Neural crest cell (in vitro differentiated cells): ENCODE measurements at places on chromosomes 6 and 20. TPM values are rescaled to one million over a fixed set of nuclear protein-coding genes. Genes with fewer than 3 reads are reported as not detected.

- DNase-seq = no peak
Observed at GRCh38 chr6:35152067-35152707, 11.0 kb upstream of the TCP11 start.

DNA sequence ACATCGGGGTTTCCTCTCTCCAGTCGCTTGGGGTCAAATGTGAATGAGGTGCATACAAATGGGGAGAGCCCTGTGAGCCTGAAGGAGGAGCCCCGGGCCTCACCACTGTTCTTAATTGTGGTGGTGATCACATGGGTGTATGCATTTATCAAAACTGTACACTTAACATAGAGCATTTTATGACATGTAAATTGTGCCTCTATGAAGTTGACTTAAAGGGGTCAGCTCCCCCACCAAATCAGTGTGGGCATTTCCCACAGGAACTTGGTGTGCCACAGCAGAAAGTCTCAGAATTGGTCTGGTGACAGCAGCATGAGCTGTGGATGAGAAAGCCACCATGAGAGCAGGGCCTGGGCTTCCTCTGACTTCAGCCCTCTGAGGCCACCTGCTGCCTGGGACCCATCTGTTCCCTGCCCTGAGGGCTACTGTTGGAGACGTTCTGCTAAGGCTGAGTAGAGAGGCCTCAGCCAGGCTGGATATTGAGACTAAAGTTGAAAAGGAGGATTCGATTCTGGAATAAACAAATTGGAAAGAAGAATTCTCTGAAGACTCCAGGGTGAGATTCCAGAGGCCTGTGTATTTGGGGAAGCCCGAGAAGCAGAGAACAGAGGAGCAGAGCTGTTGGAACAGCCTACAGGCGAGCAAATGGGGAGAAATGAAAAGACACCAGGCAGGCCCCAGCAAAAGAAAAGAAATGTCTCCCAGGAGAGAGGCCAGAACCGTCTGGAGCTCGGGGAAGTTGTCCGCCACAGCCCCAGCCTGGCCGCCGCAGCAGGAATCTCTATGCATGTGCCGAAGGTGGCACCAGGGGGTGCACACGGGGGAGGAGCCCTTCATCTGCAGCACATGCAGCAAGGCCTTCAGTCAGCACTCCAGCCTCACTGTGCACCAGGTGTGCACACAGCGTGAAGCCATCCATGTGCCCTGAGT is 37.6 kb upstream of the XRN2 start:
- no peak for DNase-seq

DNA sequence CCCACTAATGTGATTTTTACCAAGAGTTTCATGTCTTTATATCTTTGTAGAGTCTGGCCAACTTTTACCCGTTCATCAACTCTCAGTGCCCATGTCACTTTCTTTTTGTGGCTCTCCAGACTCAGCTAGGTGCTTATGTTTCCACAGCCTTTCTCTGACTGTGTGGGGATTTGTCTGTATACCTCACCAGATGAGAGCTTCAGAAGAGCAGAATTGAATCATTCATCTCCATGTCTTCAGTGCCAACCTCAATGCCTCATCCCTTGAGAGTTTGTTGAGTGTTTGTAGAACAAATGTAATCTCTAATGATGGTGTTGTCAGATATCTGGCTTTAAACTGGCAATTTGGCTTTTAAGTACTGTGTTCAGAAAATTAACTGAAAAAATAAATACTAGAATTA is 16.8 kb upstream of the CCN2 start:
- DNase-seq = no peak

GRCh38 chr6:26170181-26170580 is 83.0 kb downstream of the HFE start:
- no peak for DNase-seq

Gene NRM
- total RNA-seq = 66.5 and 69.2 TPM in 2 replicates

Gene SKIC2
- 77.9 and 88.7 TPM in 2 replicates for total RNA-seq

DNA sequence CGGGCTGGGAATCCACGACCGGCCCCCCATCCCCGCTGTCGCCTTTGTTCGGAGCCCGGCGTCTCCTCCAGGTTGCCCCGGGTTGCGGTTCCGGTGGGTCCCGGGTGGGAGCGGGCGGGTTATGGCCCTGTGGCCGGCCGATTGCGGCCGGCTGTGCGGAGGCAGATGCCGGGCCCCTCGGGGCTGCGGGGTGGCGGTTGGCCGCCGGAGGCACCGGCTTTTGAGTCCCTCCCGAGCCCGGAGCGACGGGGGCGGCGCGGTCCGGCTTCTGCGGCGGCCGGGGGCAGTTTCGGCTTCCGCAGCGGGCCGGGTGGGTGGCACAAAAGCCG is 431 bp downstream of the LOC128125822 start:
- no peak for DNase-seq

Gene MYO6
- total RNA-seq = 24.5 and 25.7 TPM in 2 replicates
